ENCODE measurements at places on chromosomes 5 and 9. TPM values are rescaled to one million over a fixed set of nuclear protein-coding genes. Genes with fewer than 3 reads are reported as not detected.
A peak's percentile ranks its signal among the peaks of the same experiment; 100 is the strongest.

Gene CDO1
- polyA plus RNA-seq, result not detected

DNA sequence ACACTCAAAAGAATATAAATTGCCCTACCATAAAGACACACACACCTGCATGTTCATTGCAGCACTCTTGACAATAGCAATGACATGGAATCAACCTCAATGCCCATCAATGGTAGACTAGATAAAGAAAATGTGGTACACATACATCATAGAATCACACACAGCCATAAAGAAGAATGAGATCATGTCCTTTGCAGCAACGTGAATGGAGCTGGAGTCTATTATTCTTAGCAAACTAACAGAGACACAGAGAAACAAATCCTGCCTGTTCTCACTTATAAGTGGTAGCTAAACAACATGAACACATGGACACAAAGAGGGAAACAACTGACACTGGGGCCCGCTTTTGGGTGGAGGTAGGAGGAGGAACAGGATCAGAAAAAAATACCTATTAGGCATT, 2062.2 kb upstream of the CDH6 start:
- no peak overlapping the region for H3K27ac ChIP-seq
- H3K36me3 ChIP-seq, result no peaks in the 10 kb centered on the region
- no peak overlapping the region for H3K4me3 ChIP-seq

DNA sequence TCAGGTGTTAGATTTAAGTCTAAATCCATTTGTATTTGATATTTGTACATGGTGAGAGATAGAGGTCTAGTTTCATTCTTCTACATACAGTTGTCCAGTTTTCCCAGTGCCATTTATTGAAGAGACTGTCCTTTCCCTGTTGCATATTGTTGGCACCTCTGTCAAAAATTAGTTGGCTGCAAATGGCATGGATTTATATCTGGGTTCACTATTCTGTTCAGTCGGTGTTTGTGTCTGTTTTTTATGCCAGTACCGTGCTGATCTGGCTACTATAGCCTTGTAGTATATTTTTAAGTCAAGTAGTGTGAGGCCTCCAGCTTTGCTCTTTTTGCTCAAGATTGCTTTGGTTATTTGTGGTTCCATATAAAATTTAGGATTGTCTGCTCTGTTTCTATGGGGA, 176.2 kb upstream of the DMRT1 start:
- no peak overlapping the region for H3K27ac ChIP-seq
- no peak overlapping the region for H3K4me3 ChIP-seq
- no peaks in the 10 kb centered on the region for H3K27me3 ChIP-seq
- no peak for DNase-seq
- H3K4me1 ChIP-seq, result no peaks in the 10 kb centered on the region

Gene LIX1
- not detected for polyA plus RNA-seq

Gene GFI1B
- not detected for polyA plus RNA-seq

GRCh38 chr5:66854416-66854815, 258.2 kb downstream of the MAST4 start:
- no peak overlapping the region for H3K27ac ChIP-seq
- DNase-seq, result no peak
- H3K36me3 ChIP-seq, result no peaks in the 10 kb centered on the region
- H3K4me1 ChIP-seq, result peaks cover 31% of the 10 kb centered on the region
- no peaks in the 10 kb centered on the region for H3K27me3 ChIP-seq
- H3K4me3 ChIP-seq, result no peak overlapping the region

GRCh38 chr9:18543406-18544192, 69.6 kb downstream of the ADAMTSL1 start:
- no peak overlapping the region for H3K27ac ChIP-seq
- H3K4me1 ChIP-seq, result peaks cover 23% of the 10 kb centered on the region
- peak overlapping the region; percentile 14 for H3K4me3 ChIP-seq
- H3K36me3 ChIP-seq, result no peaks in the 10 kb centered on the region
- DNase-seq, result no peak
- no peaks in the 10 kb centered on the region for H3K27me3 ChIP-seq

Gene FXN
- polyA plus RNA-seq, result 14.0 TPM

- H3K4me1 ChIP-seq, result no peaks in the 10 kb centered on the region
- no peaks in the 10 kb centered on the region for H3K36me3 ChIP-seq
- H3K27me3 ChIP-seq, result peaks cover 31% of the 10 kb centered on the region
- no peak for DNase-seq
Observed at GRCh38 chr5:159061179-159061796, 38.4 kb downstream of the EBF1 start.

- peak within 1 kb of the TSS; percentile 26 for H3K4me3 ChIP-seq
- peaks cover 3% of the 10 kb centered on the region for H3K4me1 ChIP-seq
- peaks cover 18% of the 10 kb centered on the region for H3K27me3 ChIP-seq
- H3K27ac ChIP-seq, result no peak within 1 kb of the TSS
Observed at GRCh38 chr5:180209137-180209581, at the start of gene RASGEF1C. Gene RASGEF1C, minus strand, starts transcription at chr5:180209211. Its CDS starts 71,159 bp downstream, at chr5:180138052.

DNA sequence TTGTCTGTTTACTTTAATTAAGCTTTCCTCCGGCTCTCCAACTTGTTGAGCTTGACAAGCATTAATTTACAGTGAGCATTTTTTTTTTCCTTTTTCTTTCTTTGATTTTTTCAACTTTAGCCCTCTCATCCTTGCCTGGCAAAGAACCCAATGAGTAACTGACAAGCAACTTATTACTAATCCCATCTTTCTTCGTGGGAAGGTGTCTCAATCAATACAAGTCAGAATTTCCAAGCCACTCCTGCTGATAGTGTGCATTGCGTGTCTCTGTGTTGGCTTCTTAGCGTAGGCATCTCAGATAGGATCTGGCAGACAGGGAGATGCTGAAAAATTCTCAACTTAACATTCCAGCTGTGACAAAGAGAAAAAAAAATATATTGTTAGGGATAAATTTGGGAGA, 527.7 kb upstream of the WWC1 start:
- peak; percentile 49 for DNase-seq
- peak overlapping the region; percentile 45 for H3K27ac ChIP-seq
- H3K4me3 ChIP-seq, result no peak overlapping the region
- H3K4me1 ChIP-seq, result peaks cover 39% of the 10 kb centered on the region
- H3K36me3 ChIP-seq, result no peaks in the 10 kb centered on the region
- no peaks in the 10 kb centered on the region for H3K27me3 ChIP-seq

- peaks cover 9% of the 10 kb centered on the region for H3K4me1 ChIP-seq
- no peak for DNase-seq
- no peak overlapping the region for H3K4me3 ChIP-seq
- H3K36me3 ChIP-seq, result no peaks in the 10 kb centered on the region
Observed at GRCh38 chr5:93304456-93305250, 276.4 kb downstream of the NR2F1-AS1 start.

GRCh38 chr5:142569905-142570304, 116.0 kb downstream of the FGF1 start:
- H3K27me3 ChIP-seq, result no peaks in the 10 kb centered on the region
- no peak for DNase-seq
- no peak overlapping the region for H3K4me3 ChIP-seq

GRCh38 chr9:130022566-130023143, 20.3 kb downstream of the FNBP1 start:
- DNase-seq, result no peak
- no peaks in the 10 kb centered on the region for H3K36me3 ChIP-seq
- peaks cover 19% of the 10 kb centered on the region for H3K4me1 ChIP-seq
- H3K4me3 ChIP-seq, result no peak overlapping the region

- H3K27ac ChIP-seq, result no peak overlapping the region
- H3K27me3 ChIP-seq, result no peaks in the 10 kb centered on the region
- no peaks in the 10 kb centered on the region for H3K36me3 ChIP-seq
- H3K4me3 ChIP-seq, result no peak overlapping the region
Observed at GRCh38 chr9:2216591-2216990, 201.4 kb downstream of the SMARCA2 start.

Gene RNF183
- not detected for polyA plus RNA-seq

Gene PCDHB11
- polyA plus RNA-seq, result not detected

DNA sequence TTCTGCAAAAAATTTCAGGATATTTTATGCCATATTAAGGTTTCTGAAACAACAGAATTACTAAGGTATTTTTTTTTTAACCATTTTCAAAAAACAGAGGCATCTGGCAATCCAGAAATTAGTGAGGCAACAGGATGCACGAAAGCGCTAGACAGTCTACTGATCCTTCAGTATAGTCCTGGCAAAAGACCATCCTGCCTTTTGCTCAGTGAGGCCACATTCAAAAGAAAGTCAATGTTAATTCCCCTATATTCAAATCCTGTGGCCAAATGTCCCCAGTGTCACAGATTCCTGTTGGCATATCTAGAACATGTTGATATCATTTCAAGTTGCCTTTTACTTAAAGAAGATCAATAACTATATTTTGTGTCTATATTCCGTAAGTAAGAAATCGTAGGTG, 13.1 kb upstream of the NFIB start:
- H3K27ac ChIP-seq, result no peak overlapping the region
- H3K36me3 ChIP-seq, result no peaks in the 10 kb centered on the region
- H3K4me3 ChIP-seq, result no peak overlapping the region
- no peaks in the 10 kb centered on the region for H3K27me3 ChIP-seq
- H3K4me1 ChIP-seq, result peaks cover 11% of the 10 kb centered on the region

Gene SLC36A2
- polyA plus RNA-seq, result not detected

DNA sequence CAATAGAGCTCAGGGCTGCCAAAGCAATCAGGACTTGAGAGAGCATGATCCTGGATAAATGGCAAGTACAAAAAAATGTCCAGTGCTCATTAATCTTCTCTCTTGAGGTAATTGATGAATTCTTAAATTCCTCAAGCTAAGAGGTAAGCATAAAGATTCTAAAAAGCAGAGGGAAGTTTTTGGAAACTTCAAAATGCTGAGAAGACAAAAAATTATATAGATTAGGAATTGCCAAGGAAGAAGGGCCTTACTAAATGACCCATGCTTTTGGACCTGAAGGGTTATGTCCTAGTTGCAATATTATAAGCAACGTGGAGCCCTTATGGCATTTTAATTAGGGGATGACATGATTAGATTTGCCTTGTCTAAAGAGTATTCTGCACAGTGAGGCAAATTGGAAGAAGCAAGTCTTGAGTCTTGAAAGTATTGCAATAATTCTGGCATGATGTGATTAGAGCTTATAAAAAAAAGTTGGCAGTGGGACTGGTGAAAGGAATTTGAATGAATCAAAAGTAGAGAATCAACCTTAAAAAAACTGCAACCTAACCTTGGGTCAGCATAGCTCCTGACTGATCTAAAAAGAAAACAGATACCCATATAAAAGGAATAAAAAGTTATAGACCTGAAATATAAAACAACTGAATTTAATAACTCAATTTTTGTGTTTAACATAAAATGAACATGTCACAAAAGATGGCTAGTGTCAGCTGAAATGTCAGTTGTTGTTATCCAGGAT, 323.8 kb upstream of the ARRDC3 start:
- no peak overlapping the region for H3K4me3 ChIP-seq
- H3K36me3 ChIP-seq, result no peaks in the 10 kb centered on the region
- no peak for DNase-seq

DNA sequence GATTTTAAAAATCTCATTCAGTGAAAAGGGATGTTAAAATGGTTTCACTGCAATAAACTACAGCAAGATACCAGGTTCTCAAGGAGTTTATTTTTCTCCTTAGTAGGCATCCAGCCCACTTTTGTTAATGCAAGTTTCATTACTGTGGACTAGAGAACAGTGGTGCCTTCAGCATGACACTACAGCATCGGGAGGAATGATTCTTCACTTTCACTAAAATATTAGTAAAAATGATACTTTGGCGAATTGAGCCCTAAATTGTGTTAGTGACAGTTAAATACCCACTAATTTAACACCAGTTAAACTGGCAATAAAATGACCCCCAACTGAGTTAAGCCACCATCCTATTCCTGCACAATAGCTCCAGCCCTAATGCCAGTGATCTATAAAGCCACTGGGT, 152.2 kb upstream of the MPDZ start:
- H3K36me3 ChIP-seq, result no peaks in the 10 kb centered on the region
- no peak overlapping the region for H3K27ac ChIP-seq
- no peaks in the 10 kb centered on the region for H3K27me3 ChIP-seq
- no peak overlapping the region for H3K4me3 ChIP-seq
- peaks cover 7% of the 10 kb centered on the region for H3K4me1 ChIP-seq

Gene HCN1
- not detected for polyA plus RNA-seq

DNA sequence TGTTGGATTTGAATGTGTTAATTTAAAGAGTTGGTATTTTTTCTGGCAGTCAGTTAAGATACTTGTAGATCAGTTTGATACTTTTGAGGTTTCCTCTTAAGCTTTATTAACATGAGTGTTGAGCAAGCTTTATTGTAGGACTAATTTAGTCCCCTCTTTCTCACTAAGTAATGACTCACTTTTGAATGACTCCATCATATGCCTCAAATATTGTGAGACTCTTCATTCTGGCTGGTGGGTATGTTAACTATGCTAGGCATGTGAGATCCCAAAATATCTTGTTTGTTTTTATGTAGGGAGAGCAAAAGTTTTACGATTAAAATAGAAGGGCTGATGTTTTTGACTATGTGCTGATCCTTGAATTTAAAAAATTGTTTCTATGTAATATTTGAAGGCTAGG, 355.7 kb downstream of the IZUMO3 start:
- H3K36me3 ChIP-seq, result no peaks in the 10 kb centered on the region
- no peaks in the 10 kb centered on the region for H3K27me3 ChIP-seq
- no peak for DNase-seq
- no peak overlapping the region for H3K27ac ChIP-seq
- H3K4me1 ChIP-seq, result no peaks in the 10 kb centered on the region
- H3K4me3 ChIP-seq, result no peak overlapping the region

- H3K27ac ChIP-seq, result no peak overlapping the region
- H3K4me1 ChIP-seq, result peaks cover 32% of the 10 kb centered on the region
- no peak for DNase-seq
- no peak overlapping the region for H3K4me3 ChIP-seq
Observed at GRCh38 chr9:133970581-133971058, 21.5 kb downstream of the VAV2 start.

DNA sequence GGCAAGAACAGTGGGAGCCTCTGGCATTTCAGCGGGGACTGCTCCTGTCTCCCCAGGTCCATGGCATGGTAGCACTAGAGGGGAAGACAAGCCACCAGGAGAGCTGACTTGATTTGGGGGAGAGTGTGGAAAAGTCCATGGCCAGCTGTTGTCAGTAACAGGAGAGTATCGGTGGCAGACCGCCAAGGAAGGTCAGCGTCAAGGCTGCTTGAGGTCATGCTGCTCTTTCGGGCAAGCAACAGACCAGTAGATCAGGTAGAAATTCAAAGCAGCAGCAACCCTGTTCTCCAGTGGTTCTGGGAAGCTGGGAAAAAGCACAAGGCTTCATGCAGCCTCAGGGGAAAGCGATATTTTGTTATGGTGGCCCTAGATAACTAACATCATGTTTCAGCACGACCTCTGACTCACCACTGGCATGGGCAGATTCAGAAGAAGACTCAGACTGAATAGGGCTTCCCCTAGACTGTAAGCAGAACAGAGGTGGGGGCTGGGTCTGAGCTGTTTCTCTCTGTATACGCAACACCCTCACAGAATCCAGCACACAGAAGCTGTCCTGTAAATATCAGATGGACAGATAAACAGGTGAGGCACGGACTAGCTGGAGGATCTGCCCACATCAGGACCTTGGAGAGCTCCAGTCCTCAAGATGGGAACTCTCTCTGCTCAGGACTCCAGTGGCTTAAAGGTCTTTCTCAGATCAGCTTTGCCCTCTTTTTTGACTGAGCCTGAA, 35.2 kb upstream of the PLEKHG4B start:
- H3K4me3 ChIP-seq, result no peak overlapping the region
- peaks cover 11% of the 10 kb centered on the region for H3K4me1 ChIP-seq
- H3K27me3 ChIP-seq, result peaks cover 28% of the 10 kb centered on the region
- H3K36me3 ChIP-seq, result no peaks in the 10 kb centered on the region

All from keratinocyte (primary cell).